NCI-H1092 (cell line): ENCODE measurements at places on chromosomes 12 and 14.
A peak's percentile ranks its signal among the peaks of the same experiment; 100 is the strongest.

GRCh38 chr14:58430156-58430555, 2.6 kb downstream of the KIAA0586 start:
- no peak for DNase-seq

DNA sequence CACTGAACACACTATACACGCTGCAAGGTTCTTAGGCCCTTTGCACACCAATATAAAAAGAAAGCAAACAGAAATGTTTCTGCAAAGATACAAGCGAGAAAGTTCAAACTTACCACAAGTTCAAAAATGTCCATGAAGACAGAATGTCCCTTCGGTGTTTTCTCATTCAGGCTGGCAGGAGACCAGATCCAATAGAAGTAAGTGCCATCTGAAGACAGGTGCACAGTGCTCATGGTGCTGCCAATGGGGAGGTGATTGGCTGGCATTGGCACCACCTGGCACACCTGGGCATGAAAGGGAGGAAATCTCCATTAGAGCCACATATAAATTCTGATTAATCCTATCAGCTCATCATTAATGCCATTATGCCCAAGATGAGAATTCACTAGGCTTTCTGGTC, 76.3 kb downstream of the HECTD4 start:
- DNase-seq, result no peak

GRCh38 chr12:93979189-93979588, 169.2 kb upstream of the PLXNC1 start:
- no peak for DNase-seq

GRCh38 chr14:72608391-72609204, 285.3 kb downstream of the DPF3 start:
- DNase-seq, result no peak

- no peak for DNase-seq
These were observed 21.0 kb upstream of the PPP1R13B start for GRCh38 chr14:103868242-103868897.

DNA sequence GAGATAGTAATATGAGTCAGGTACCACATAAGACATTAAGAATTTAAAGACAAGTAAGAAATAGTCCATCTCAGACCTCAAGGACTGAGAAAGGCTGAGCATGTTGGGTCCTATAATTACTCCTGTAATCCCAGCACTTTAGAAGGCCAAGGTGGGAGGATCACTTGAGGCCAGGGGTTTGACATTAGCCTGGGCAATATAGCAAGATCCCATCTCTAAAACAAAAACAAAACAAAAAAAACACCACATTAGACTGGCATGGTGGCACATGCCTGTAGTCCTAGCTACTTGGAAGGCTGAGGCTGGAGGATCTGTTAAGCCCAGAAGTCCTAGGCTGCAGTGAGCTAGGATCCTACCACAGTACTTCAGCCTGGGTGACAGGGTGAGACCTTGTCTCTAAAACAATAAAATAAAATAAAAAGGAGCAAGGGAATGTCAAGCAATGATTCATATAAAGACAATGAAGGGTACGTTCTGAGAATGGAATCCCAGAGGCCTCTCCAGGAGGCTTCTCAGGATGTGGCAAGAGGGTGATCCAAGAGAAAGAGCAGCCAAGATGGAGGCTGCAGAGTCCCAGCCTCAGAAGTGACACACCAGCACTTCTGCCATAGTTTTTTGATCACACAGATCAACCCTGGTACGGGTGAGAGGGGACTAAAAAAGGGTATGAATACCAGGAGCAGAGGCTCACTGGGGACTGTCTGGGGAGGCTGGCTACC, 206.4 kb downstream of the CRADD start:
- DNase-seq, result no peak

DNA sequence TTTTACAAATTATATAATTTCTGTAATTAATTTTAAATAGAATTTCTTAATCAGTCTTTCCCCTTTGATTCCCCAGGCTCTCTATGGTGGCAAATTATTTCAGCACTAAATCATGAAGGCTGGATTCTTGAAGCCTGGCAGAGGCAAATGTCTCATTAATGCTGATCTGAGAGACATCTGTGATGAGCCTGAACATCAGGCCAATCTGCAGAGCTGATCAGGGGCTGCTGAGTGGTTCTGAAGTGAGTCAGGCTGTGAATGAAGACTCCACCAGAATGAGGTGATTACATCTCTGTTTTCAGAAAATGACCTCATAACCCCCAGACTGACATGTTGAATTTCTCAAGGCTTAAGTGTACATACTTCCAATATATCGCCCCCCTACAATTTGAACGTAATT, 124.2 kb upstream of the MIS18BP1 start:
- DNase-seq, result no peak

GRCh38 chr12:30744321-30744720, 10.4 kb downstream of the CAPRIN2 start:
- DNase-seq, result no peak

DNA sequence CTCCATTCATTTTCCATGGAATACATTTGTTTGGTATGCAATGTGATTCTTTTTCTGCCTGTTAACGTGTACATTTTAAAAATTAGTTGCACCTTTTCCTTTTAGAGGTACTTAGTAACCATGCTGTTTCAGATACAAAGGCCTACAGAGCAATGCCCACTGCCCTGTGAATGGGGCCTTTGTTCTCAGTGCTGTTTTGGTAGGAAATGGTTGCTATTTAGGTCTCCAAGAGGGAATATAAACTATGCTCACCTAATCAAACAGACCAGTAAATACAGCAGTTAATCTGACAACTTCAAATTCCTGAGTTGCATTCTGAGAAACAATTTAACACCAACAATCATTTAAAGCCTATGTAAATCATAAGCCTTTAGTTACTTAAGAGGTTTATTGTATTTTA, 188.7 kb downstream of the BCAT1 start:
- DNase-seq, result no peak

GRCh38 chr14:49957089-49957852, 64.4 kb downstream of the ARF6 start:
- DNase-seq, result no peak

- DNase-seq, result no peak
These were observed 220.5 kb upstream of the FOXN3 start for GRCh38 chr14:89637581-89637980.

- DNase-seq, result no peak
These were observed 117.5 kb downstream of the UNC79 start for GRCh38 chr14:93548102-93548843.

- no peak for DNase-seq
These were observed 11.4 kb downstream of the GLT1D1 start for GRCh38 chr12:128864516-128865186.

GRCh38 chr14:68174446-68174845, 354.9 kb downstream of the RAD51B start:
- no peak for DNase-seq

GRCh38 chr14:67442139-67442906, 30.4 kb upstream of the PLEK2 start:
- no peak for DNase-seq

DNA sequence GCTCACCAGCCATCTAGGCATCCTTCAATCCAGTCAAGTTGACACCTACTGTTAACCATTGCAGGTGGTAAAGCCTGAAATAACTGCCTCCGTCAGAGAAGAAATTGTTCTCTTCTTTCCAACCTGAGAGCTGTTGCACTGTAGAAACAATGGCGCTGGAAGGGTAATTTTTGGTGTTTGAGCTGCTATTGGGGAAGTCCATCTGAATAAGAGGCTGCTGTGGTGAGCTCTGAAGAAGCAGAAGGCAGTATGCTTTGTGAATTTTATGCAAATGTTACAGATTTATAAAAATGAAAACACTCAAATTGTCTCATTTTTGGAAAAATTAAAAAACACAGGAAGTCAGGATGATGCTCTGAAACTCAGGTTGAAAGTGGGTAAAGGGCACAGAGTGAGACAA, 60.2 kb downstream of the SNAPC1 start:
- no peak for DNase-seq

GRCh38 chr14:99744199-99744872, 48.9 kb upstream of the EML1 start:
- DNase-seq, result no peak

GRCh38 chr12:52171950-52172512, 19.8 kb downstream of the KRT80 start:
- peak; percentile 2 for DNase-seq

DNA sequence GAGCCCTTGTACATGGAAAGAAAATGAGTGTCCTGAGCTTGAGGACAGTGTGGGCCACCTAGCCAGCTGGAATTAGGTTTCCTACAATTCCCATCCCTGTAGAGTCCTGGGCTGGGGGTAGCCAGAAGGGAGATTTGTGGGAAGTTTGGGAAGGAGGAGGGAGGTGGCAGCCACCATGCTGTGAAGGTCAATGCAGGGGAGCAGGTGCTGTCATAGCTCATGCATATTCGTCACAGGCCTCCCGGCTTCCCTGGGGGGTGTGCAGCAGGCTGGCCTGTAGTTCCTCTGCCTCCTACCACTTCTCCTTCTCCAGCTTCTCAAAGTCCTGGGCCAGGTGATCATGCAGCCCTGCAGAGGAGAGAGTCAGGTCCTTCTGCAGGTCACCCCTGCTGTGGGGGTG, 121.3 kb downstream of the TBX3 start:
- DNase-seq, result no peak

DNA sequence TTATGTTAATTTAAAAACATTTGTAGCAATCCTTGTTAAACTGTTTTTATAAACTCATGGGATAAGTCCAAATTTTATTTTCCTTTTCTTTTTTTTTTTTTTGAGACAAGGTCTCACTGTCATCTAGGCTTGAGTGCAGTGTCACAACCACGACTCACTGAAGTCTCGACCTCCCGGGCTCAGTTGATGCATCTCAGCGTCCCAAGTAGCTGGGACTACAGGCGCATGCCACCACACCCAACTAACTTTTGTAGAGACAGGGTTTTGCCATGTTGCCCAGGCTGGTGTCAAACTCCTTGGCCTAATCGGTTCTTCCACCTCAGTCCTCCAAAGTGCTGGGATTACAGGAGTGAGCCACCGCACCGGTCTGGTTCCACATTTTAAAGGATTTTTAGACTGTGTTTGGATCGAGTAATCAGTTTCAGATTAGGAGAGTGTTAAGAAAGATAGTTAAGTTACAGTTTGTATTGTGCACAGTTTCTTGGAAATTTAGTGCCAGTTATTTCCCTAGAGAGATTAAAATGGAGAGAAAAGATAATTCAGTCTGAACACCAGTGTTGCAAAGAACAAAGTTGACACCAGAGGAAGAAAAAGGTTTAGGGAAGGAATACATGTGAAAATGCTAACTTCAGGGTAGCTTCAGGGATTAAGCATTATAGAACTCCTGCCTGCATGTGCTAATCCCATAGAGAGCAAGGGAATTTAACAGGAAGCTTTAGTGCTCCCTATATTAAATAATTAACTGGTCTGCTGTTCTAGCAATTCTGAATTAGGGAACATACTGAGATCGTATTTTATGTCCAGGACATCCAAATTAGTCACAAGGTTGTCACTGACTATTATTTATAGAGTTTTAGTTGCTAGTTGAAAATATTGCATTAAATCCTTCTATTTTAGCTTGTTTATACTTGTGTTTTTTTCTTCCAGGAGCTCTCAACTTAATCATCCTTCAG, 10.1 kb downstream of the RAP1B start:
- DNase-seq, result no peak

- no peak for DNase-seq
These were observed 54.7 kb upstream of the OTOGL start for GRCh38 chr12:80044694-80045046.

- DNase-seq, result no peak
These were observed 10.2 kb upstream of the CMKLR1 start for GRCh38 chr12:108349278-108349688.

GRCh38 chr12:56928262-56928661, 5.9 kb downstream of the SDR9C7 start:
- DNase-seq, result no peak

DNA sequence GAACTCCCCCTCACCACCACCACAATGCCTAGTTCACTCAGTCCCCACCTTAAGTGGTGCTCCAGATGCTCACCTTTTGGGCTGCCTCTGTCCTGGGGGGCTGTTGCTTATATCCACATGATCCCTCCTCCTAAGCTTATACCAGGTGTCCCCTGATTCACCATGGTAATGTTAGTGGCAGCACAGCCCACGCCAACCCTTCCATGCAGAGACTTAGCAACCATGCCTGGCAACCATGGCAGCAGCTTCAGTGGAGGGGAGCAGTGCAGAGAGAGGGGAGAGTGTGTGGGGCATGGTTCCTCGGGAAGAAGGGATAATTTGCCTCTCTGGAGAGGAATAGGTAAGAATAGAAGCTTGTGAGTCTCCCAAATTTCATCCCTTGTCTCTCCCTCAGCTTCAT, 1.2 kb upstream of the DDN start:
- DNase-seq, result no peak

GRCh38 chr12:6852651-6853354, 853 bp downstream of the USP5 start:
- DNase-seq, result no peak

DNA sequence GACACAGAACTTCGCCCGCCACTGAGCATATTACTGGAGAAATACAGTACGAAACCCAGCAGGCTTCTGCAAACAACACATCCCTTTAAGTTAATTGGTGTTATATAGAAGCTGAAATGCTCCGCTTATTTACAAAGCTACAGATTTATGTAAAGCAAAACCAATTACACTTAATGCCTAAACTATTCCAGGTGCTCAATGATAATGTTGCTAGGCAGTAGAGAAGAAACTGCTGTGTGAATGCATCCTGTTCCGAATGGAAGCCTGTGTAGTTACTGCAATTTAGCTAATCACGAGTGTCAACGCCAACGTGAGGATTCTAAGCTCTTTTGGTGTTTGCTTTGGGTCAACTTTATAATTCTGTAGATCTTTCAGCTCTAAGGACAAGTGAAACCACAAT, 89.8 kb downstream of the SLC15A5 start:
- DNase-seq, result peak; percentile 68

DNA sequence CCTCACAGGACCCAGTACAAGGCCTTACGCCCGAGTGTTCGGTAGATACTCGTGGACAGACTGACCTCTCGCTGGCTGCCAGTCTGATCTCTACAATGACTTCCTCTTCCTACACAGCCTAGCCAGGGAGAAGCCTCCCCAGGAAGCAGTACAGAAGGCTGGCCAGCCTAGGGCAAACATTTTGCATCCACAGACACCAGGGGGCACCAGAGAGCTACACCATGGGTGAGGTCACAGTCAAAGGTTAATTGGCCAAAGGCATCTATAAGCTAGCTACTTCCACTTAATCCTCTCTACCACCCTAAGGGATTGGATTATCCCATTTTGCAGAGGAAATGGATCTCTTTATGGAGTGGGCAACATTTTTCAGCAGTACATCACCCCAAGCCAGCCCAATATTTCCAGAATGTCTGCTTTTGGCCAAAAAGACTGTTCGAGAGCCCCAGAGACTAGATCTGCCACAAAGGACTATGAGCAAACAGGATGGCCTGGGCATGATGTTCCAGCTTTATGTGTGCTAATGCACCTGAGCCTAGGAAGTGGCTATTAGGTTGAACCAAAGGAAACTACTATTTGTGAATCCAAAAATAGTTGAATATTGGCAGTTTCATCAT, 14.6 kb upstream of the PNMA1 start:
- peak; percentile 30 for DNase-seq

- no peak for DNase-seq
These were observed 70.0 kb downstream of the KIF21A start for GRCh38 chr12:39372929-39373328.

DNA sequence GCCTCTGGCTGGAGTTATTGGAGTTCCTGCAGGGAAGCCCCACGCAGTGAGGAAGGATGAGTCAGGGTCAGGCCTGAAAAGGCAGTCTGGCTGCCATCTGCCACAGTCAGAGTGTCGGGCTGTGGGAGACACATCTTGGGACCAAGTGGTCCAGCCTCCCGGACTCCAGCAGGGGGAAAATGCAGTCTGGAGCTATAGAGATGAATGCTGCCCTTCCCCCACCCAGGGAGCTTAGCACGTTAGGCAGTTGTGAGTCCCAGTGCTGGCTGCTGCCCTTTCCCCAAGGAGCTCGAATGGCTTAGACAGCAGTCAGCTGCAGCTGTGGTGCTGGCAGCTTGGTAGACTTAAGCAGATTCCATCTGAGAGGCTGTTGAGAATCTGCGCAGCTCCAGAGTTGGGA, 8.2 kb upstream of the NTS start:
- DNase-seq, result no peak
